ENCODE measurements at places on chromosomes 16 and 17.

GRCh38 chr16:88673716-88674379, 11.0 kb upstream of the MVD start:
- no peak for DNase-seq

DNA sequence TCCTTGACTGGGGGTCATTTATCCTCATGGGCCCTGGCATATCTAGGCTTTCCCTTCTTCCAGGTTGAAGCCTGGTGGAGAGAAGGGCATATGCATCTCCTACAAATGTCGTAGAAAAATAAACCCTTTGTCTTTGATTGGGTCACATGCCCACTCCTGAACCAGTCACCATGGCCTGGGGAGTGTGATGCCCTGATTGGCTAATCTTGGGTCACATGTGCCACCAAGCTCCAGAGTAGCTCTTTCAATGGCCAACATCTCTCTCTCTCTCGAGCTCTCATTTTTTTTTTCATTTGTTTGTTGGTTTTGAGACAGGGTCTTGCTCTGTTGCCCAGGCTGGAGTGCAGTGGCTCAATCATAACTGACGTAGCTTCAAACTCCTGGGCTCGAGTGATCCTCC, 5.6 kb upstream of the XPO6 start:
- no peak for DNase-seq

- no peak for DNase-seq
Observed at GRCh38 chr17:866568-867103, 84.5 kb downstream of the MRM3 start.

- DNase-seq: no peak
Observed at GRCh38 chr16:64061621-64062020, 1060.2 kb downstream of the CDH11 start.

All from activated T-cell treated with anti-CD3 and anti-CD28 coated beads, Interleukin-2, amount 50 U/mL, for 24 hours (primary cell).